NCI-H1436 treated with DMSO at 0.1 percent for 48 hours (cell line): ENCODE measurements at places on chromosomes 11 and 22.

DNA sequence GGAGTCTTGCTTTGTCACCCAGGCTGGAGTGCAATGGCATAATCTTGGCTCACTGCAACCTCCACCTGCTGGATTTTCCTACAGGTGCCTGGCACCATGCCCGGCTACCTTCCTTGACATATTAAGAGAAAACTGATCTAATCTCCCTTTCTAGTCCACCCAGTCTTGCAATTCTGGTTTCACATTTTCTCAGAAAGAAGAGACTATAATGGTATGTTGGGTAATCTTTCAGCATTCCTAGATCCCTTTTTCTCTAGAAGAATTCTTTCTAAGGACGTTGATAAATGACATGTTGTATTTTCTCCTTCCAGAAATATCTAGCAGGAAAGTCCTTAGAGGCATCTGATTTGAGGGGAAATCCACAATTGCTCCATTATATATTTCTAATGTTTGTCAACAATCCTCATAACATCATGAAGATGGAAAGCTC is 10.4 kb upstream of the HSPA8 start:
- no peak for DNase-seq

- DNase-seq: no peak
These were observed 2.6 kb downstream of the CYTH4 start for GRCh38 chr22:37284805-37285355.

DNA sequence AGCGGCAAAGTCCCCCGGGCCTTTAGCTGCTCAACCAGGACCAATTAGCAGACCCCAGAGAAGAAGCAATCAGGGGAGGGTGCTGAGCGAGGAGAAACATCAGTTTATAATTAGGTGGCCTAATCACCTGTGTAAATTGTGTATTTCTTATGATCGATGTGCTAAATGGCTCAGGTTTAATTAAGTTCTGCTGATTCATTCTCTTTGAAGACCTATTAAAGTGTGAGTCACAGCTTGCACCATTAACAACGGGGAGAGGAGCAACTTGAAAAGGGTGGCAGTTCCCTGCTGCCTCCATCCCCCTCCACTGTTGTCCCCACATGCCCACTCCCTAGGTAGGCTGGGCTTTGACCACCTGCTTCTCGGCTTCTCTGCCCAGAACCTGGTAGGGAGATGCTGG is 10.7 kb downstream of the ISX start:
- peak; percentile 38 for DNase-seq

- no peak for DNase-seq
These were observed 8.0 kb downstream of the MOB2 start for GRCh38 chr11:1478544-1478943.

DNA sequence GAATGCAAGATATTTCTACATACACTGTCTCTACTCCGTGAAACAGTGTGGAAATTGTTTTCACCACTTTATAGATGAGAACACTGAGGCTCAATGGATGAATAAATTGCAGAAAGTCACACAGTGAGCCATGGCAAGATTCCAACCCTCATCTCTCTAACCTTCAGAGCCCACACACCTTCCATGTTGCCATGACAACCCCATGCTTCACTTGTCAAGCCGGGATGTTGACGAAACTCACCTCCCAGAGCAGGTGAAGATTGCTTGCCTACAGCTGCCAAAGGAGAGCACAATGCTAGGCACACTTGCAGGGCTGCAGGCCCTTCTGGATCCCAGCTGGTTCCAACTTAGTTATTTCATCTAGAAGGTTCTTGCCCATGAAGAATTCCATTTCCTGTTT is 71.4 kb upstream of the SEZ6L start:
- DNase-seq: no peak

GRCh38 chr11:3155216-3155615 is 9.9 kb downstream of the OSBPL5 start:
- no peak for DNase-seq

DNA sequence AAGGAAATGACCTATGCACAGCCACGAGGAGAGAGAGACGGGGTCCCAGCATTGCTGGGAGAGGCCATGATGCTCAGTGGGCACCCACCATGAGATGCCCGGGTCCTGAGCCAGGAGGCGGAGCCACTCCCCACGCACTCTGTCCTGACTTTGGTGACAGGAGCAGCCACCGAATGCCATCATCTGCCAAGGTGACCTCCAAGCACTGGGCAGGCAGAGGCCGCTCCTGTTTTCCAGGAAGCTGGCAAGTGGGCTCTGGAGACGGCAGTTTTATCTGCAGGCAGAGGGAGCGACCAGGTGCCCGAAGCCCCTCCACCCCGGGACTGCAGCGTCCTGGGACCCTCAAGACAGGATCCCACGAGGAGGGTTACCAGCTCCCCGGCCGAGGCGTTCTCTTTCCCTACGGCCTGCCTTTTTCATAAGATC is 453.9 kb downstream of the BRD1 start:
- DNase-seq: no peak

DNA sequence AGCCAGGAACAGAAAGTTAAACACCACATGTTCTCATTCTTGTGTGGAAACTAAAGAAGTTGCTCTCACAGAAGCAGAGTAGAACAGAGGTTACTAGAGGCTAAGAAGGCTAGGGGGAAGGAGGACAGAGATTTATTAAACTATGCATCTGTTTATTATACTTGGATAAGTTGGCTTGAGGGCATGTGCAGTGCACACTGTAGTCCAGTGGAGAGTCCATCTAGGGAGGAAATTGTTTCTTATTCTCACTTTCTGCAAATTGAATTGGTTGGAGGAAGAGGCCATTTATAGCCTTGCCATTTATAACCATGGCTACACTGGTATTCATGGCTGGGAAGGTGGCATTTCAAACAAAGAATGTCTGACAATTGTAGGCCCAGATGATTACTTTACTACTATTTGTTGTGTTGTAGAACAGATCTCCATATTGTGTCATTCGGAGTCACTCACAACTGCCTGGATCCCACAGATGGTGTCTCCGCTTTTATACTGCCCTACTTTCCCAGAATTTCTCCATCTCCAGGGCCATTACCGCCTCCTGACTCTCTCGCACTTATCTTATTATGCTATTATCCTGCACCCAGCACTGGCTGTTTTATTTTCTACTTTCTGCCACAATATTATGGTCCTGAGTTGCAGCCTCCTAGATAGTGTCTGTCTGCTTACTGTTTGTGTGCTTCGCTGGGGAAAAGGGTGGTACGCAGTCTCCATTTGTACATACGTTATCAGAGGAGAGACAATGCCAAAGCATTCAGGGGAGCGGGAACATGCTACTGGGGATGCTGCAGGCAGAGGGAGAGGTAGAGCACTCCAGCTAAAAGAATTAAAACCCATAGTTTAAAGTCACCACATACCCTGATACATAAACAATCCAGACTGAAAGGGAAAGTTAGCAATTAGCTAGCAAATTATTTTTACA is 169.3 kb upstream of the BLID start:
- no peak for DNase-seq

- DNase-seq: no peak
These were observed 9.1 kb downstream of the MICAL2 start for GRCh38 chr11:12119502-12119901.

- DNase-seq: no peak
These were observed 43.0 kb downstream of the BTG4 start for GRCh38 chr11:111469200-111469599.

DNA sequence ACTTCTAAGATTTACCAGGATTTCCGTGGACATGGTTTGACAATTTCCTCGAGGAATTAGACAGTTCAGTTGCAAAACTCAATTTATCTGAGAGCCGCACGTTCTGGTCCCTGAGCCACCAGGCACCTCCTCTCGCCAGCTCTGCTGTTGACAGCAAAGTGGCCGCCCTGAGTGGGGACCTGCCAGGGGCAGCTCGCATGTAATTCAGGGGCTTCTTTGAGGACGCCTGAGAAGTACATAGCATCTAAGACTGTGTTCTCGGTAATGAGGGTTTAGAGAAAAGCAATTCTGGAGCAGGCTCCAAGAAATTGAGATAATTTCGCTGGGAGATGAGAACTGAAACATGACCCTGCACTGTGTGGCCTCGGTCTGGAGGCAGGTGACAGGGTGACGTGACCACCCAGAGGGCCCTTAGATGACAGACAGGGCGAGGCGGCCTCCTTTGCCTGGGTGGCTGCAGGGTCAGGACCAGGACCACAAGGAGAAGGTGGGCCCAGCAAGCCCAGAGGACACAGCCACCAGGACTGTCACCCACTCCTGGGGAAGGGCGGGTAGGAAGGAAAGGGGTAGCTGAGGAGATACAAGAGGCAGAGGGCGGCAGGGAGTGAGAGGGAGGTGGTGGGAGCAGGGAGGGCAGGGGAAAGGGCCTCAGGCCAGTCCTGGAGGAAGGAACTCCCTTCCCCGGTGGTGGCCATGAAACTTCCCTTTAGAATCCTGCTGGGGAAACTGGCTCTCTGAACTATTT is 55.0 kb downstream of the RTL6 start:
- DNase-seq: no peak

- DNase-seq: no peak
These were observed 777 bp downstream of the TBX10 start for GRCh38 chr11:67638535-67639437.

DNA sequence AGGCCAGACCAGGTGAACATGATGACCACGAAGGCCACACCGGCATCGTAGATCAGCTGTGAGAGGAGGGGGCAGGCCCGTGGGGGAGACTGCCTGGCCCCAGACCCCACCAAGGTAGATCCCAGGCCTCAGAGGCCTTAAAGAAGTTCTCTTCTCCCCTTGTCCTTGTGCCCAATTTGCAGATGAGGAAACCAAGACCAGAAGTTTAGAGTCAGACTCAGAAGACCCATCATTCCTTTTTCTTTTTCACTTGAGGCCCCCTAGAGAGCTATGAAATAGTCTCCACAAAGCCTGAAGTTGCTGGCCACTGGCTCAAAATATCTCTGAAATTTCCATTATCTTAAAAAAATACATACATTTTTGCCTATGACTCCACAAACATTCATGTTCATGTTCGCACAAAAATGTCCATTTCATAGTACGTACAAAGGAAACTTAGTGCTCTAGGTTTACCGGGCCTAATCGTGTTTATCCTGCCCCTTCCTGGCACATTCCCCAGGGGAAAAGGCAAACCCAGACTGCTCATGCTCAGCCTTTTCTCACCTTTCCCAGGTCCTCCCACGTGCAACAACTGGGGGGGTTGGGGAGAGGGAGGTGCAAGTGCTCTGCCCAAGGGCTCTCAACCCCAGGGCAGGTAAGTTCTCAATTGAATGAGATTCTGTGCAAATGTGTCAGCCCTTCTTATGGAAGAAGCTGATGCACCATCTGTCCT is 19.2 kb downstream of the SLC43A1 start:
- DNase-seq: no peak

GRCh38 chr11:78100676-78101472 is 21.2 kb upstream of the NDUFC2 start:
- no peak for DNase-seq
